Testis (tissue), 5 donors: ENCODE measurements at places on chromosomes 2 and 18. TPM values are rescaled to one million over a fixed set of nuclear protein-coding genes. Genes with fewer than 3 reads are reported as not detected.

Gene ZBTB7C
- polyA plus RNA-seq = 14.1 TPM

Gene TRABD2A
- polyA plus RNA-seq = 82.5 TPM

Gene LYG1
- polyA plus RNA-seq = 2.9 TPM

Gene TDRD15
- 4.1 TPM for polyA plus RNA-seq

Gene TTC27
- 26.7 TPM for polyA plus RNA-seq

Gene LIMS3
- polyA plus RNA-seq = 2.6 TPM

Gene CRYBA2
- 2.7 TPM for polyA plus RNA-seq

Gene IMPA2
- 16.7 TPM for polyA plus RNA-seq

Gene VWC2L
- 0.13 TPM for polyA plus RNA-seq

Gene CNGA3
- polyA plus RNA-seq = 1.5 TPM

Gene PLB1
- polyA plus RNA-seq = 10.9 TPM

Gene CPS1
- polyA plus RNA-seq = 21.6 TPM

Gene CCL20
- 0.99 TPM for polyA plus RNA-seq

Gene GALNT14
- polyA plus RNA-seq = 6.9 TPM

Gene BUB1
- 70.0 TPM for polyA plus RNA-seq

Gene FAM124B
- 0.80 TPM for polyA plus RNA-seq

Gene COL5A2
- polyA plus RNA-seq = 24.7 TPM

Gene RNF25
- 57.8 TPM for polyA plus RNA-seq

Gene PLGLB2
- polyA plus RNA-seq = not detected

Gene KCNJ13
- polyA plus RNA-seq = 0.25 TPM

Gene FAM117B
- polyA plus RNA-seq = 9.8 TPM

Gene LYPD6B
- 53.0 TPM for polyA plus RNA-seq

Gene ZSWIM2
- polyA plus RNA-seq = 11.2 TPM

Gene ADD2
- polyA plus RNA-seq = 5.8 TPM

Gene C2orf66
- polyA plus RNA-seq = 0.87 TPM

Gene ATP6V1C2
- 3.6 TPM for polyA plus RNA-seq

Gene TANC1
- 8.6 TPM for polyA plus RNA-seq

Gene GPC1
- 74.2 TPM for polyA plus RNA-seq

Gene USP14
- polyA plus RNA-seq = 42.8 TPM

Gene RGPD5
- 20.1 TPM for polyA plus RNA-seq

Gene C2orf78
- polyA plus RNA-seq = 11.6 TPM

Gene MC2R
- 0.24 TPM for polyA plus RNA-seq

Gene DNAJC27
- 59.7 TPM for polyA plus RNA-seq

Gene OSGEPL1
- polyA plus RNA-seq = 11.0 TPM

Gene C2orf15
- 2.1 TPM for polyA plus RNA-seq

Gene MERTK
- 28.9 TPM for polyA plus RNA-seq

Gene TUBB8B
- 5.7 TPM for polyA plus RNA-seq

Gene KANSL3
- polyA plus RNA-seq = 108 TPM

Gene NCKAP5
- polyA plus RNA-seq = 3.0 TPM

Gene RAX
- not detected for polyA plus RNA-seq

Gene CLEC4F
- polyA plus RNA-seq = 2.6 TPM

Gene RGPD4
- polyA plus RNA-seq = 2.7 TPM

Gene BCL2
- 6.3 TPM for polyA plus RNA-seq

Gene OLA1
- polyA plus RNA-seq = 118 TPM

Gene DYNC2LI1
- polyA plus RNA-seq = 66.8 TPM

Gene IL36B
- polyA plus RNA-seq = not detected

Gene GREB1L
- 11.9 TPM for polyA plus RNA-seq

Gene BMP10
- 0.26 TPM for polyA plus RNA-seq
